ENCODE measurements at places on chromosomes 1 and 21.

- peak; percentile 77 for DNase-seq
Measured at GRCh38 chr1:100164216-100164615, 13.8 kb downstream of the LRRC39 start.

- no peak for DNase-seq
Measured at GRCh38 chr1:177329871-177330270, 159.1 kb downstream of the BRINP2 start.

- DNase-seq, result no peak
Measured at GRCh38 chr1:41862384-41863221, 56.1 kb downstream of the HIVEP3 start.

- DNase-seq, result peak; percentile 34
Measured at GRCh38 chr1:207882692-207883091, 28.2 kb downstream of the CD34 start.

DNA sequence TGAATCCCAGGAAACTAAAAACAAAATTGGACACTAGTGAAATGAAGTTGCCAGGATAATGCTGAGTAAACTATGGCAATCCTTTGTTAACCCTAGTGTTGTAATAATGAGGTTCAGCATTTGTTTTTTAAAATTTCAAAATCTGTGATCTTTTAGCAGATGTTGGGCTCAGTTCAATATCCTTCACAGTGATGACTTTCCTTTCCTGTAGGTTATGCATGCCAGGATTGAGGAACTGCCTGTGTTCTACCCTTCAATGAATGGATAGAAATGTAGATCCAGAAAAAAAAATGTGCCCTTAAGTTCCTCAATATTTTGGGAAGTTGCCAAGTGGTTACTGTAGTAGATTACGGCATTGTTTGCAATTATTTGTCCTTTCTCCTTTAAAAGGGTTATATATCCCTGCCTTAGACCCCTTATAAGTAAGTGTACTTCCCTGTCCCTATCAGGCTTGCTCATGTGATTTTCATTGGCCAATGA is 35.5 kb upstream of the IRF2BP2 start:
- no peak for DNase-seq

Measured in SK-MEL-5 (cell line).